MV-4-11 (cell line): ENCODE measurements at places on chromosomes 7 and 10.

DNA sequence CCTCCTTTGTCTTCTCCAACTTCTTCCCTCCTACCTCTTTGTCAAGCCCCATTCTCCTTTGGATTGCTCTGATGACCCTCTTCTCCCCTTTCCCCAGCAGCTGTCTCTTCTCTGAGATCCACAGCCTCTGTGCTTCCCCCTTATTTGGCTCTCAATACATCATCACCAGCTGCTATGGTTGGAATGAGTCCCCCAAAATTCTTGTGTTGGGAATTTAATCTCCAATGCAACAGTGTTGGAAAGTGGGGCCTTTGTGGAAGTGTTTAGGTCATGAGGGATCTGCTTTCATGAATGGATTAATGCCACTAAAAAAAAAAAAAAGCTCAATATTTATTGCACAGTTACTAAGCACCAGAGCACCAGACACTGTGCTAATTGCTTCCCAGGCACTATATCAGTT is 39.2 kb upstream of the FRMD4A start:
- no peak for DNase-seq

DNA sequence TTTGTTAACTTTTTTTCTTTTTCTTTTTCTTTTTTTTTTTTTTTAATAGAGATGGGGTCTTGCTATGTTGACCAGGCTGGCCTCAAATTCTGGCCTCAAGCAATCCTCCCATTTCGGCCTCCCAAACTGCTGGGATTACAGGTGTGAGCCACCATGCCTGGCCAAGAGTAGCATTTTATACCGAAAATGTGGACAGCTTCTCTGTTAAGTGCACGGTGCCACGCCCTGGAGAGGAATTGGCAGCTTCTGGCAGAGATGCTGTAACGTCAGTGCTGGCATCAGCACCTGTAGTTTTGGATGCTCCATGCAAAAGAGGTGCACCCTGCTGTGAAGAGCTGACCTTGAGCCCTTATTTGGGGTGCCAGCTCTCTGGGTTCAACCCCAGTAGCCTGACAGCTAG is 18.2 kb downstream of the IL15RA start:
- no peak for DNase-seq

- no peak for DNase-seq
These were observed 115.9 kb downstream of the TCERG1L start for GRCh38 chr10:131195558-131196159.

GRCh38 chr7:20394284-20394683 is 63.6 kb downstream of the ITGB8 start:
- DNase-seq: no peak

DNA sequence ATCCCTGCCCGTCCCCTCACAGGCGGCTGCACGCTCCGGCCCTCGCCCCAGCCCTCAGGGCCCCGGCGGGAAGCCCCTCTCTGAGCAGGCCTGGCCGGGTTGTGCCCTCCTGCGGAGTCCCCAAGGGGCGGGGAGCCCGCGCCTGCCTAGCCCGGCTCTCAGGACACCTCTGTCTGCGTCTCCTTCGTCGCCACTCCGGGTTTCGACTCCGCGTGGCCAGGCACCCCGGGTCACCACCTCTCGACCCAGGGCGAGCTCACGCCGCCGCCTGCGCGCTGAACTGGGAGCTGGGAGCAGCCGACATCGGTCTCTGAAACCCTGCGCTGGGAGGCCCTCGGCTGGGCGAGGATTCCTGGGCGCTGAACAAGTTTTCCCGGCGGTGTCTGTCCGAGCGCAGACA is 6.2 kb upstream of the OGDHL start:
- DNase-seq: no peak

DNA sequence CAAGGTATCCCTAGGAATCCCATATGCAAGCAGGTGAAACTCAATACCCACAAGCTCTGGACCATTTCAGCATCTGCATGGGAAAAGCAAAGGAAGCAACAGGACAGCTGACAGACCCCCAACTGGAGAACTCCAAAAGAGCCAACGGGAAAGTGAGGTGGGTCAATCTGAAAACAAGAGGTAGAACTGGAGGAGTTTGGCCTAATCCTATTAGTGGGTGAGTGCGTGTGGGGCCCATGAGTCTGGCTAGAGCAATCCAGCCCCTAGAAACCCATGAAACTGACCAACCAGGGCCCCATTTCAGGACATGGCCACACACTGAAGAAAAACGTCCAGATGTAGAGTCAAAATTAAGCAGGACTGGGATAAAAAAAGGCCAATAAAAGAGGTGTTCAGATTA is 26.6 kb upstream of the WNT8B start:
- no peak for DNase-seq

GRCh38 chr10:70418229-70418628 is 14.3 kb downstream of the EIF4EBP2 start:
- DNase-seq: no peak

DNA sequence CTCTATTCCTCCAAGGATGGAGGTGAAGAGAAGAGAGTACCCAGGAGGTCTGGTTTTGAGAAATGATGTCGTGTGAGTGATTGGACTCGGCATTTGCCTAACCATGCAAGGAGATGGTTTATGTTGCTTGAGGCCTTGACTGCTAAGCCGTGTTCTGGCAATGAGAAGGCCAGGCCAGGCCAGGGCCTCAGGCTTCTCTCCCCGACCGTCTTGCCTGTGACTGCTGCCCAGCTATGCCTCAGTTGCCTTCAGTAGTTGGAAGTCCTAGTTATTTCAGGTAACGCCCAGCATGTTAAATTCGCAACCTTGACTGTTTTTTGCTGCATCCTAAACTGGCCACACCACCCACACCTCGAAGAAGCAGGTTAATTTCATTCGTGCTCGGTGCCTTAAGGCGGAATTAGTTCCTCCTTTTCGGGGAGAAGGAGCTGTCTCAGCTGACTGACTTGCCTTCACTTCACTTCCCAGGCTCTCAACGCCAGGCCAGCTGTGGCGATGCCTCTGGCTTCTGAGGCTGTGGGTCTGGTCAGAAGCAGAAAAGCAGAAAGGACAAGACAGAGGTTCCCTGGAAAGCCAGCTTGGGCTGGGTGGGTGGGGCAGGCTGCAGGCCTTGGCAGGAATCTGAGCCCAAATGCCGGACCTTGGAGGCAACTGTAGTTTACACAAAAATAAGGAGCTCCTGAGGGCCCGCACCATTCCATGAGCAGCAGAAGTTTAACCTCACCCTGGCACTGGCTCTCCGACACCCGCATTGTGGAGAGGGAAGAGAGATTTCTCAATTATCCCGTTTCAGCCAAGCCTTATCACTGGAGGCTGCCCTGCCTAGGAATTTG is 61.9 kb upstream of the SAMD8 start:
- DNase-seq: peak; percentile 18

- DNase-seq: no peak
These were observed 48.4 kb downstream of the BRI3 start for GRCh38 chr7:98329791-98330373.

GRCh38 chr10:26259341-26259740 is 42.8 kb downstream of the GAD2 start:
- DNase-seq: no peak

DNA sequence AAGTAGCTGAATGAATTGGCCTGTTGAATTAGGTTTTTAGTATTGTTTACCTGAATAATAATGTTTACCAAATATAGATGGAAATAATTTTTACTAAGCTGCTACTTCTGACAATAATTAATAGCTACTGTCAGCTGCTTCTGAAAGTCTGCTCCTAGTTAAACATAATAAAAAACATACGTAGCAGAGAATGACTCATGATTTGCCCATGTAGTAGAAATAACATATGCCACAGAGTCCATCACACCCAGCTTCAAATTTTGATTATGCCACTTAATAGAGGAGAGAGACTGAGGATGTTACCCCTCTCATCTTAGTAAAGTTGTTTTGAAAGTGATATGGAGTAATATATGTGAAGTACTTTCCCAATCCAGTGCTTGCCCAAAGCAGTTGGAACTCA is 57.6 kb upstream of the MDFIC start:
- no peak for DNase-seq

GRCh38 chr7:135800560-135800959 is 51.9 kb upstream of the FAM180A start:
- DNase-seq: no peak

- DNase-seq: peak; percentile 89
These were observed at the start of gene IKZF1 for GRCh38 chr7:50304129-50304910. Gene IKZF1, plus strand, starts transcription at chr7:50304716. Its CDS starts 14,346 bp downstream, at chr7:50319062.

- no peak for DNase-seq
These were observed 101.8 kb upstream of the MKLN1 start for GRCh38 chr7:131225619-131226513.

GRCh38 chr10:109405338-109405737 is 518.0 kb downstream of the XPNPEP1 start:
- no peak for DNase-seq

- no peak for DNase-seq
These were observed 41.8 kb upstream of the CC2D2B start for GRCh38 chr10:95865814-95866466.

DNA sequence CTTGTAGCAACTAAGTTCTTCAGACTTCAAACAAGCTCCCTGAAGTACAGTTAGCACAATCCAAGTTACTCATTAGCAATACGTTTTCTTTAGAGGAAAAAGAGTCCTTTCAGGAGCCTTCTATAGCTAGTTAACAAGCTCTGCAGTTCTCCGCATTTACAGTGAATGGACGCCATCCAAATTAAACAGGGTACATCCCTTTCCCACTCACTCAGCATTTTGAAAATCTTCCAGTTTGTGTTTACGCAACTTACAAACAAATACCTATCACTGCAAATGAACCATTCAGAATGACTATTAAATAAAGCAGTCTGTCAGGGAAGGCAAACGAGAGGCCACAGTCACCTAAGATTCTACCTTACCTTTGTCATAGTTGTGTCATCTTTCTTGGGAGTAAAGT is 84.5 kb downstream of the RNF32 start:
- DNase-seq: no peak

GRCh38 chr7:143396625-143397556 is 11.8 kb downstream of the EPHA1 start:
- no peak for DNase-seq

- no peak for DNase-seq
These were observed 53.2 kb upstream of the TMEM273 start for GRCh38 chr10:49241385-49241784.

GRCh38 chr10:112950714-112951358 is 789 bp downstream of the TCF7L2 start:
- peak; percentile 4 for DNase-seq

DNA sequence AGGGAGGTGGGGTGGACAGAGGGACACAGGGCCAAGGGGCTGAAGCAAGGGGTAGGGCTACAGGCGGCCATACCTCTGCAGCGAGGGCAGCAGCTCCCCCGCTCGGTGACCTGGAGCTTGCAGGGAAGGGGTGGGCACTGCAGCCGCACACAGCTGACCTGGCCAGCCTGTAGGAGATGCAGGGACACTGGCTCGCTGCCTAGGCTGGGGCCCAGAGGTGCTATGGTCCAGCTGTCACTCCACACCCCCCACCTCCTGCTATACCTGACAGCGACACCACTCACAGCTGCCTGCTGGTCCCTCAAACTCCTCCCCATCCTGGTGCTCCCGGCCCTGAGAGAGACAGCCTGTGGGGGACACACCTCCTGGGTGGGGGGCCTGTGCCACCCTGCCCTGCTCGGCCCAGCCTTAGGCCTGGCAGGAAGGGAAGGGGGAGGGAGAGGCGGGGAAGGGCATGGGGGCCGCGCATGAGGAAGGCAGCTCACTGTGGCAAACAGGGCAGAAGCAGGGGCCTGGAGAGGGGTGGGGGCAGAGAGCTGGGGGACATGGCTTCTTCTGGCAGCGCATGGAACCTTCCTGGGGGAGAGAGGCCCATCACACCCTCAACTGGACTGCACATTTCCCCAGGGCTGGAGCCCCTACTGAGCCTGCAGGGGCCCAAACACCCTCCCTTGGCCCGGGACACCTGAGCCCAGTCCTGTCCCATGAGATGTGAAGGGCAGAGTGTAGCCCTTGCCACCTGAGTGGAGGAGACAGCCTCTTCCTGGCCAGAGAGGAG is 23.9 kb downstream of the ATP6V1F start:
- DNase-seq: no peak

DNA sequence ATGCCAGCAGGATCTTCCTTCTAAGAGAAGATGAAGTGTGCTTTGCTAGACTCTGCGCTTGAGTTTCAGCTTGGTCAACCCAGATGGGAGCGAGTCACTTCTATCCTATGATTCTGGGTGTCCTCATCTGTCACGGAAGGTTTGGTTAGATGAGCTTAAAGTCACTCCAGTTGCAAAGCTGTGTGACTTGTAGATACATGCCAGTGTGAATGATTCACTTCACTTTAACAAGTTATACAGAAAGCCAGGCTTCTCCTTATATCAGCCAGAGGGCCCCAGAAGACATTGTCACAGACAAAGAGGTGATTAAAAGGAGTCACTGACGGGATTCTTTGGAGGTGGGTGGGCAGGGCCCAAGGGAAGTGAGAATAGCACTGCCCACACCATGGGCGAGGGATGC is 122.6 kb upstream of the PFKP start:
- DNase-seq: no peak

- no peak for DNase-seq
These were observed 11.1 kb downstream of the GPR22 start for GRCh38 chr7:107480932-107481331.

DNA sequence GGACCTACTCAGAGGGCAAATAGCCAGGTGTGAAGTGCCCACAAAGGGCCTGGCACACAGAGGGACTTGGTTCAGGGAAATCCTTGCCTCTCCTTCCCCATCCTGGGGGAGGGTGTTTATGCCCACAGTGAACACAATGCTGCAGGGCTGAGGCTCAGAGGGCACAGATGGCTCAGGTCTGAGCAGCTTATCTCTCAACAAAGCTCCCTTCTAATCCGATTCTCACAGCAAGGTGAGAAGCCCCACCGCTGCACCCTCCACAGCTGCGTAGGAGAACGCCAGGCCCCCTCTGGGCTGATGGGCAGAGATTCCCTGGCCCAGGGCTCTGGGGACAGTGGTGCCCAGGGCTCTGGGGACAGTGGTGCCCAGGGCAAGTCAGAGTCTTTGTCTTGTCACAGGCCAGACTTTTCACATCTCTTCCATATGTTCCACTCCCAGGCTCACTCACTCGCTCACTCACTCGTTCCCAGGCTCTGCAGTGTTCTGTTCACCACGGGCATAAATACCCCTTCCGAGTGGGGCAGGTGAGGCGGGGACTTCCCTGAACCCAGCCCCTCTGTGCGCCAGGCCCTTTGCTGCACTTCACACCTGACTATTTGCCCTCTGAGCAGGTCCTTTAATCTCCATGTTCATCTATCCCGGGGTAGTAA is 8.7 kb upstream of the CDHR1 start:
- no peak for DNase-seq

DNA sequence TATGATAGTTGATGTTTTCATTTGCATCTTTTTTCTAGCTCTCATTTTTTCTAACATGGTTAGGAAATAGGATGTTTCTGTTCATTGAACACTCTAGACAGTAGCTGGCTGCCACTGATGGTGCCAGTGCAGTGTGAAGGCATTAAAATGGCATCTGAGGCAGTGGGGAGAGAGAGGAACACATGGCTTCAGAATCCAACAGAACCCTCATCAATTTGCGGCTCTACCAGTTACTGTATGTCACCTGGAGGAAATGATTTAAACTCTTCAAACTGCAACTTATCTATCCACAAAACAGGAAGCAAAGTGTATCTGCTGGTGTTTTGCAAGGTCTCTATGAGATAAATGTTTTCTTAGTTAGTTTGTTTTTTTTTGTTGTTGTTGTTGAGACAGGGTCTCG is 305.2 kb upstream of the PRKCQ start:
- DNase-seq: peak; percentile 13
